ENCODE measurements at places on chromosomes 4 and X.

GRCh38 chr4:15654593-15655222, 449 bp downstream of the FBXL5 start:
- DNase-seq = peak; percentile 87

DNA sequence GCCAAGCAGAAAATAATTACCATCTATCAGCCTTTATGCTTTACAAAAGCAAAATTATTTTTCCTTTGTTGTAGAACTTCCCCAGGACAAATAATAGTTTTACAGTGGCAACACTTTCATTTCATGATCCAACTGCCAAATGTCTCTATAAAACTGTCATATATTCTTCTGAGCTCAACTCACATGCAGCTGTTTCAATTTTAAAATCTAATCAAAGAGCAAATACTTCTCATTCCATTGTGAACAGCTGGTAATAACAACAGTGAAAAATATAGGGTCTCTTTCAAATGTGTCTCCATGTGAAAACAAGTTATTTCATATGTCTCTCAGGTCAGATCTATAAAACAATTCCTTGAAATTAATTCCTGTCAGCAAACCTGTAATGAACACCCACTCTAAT, 270.6 kb upstream of the SLC7A11 start:
- no peak for DNase-seq

DNA sequence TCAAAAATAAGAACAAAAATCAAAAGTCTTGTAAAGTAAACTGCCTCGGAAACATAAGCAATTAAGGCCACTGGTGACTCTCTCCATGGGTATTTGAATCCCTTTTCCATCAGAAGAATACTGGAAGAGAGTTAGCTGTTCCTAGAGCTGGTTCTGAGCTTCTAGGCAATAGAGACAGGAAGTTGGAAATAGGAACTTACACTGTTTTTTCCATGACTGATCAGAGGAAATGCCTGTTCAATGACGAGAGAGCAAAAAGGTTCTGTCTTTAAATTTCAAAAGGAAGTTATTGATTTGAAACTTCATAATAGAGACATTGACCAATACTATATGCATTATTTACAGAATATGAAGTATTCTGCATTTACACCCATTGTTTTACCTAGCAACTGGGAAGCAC, 503.5 kb upstream of the ARX start:
- DNase-seq = no peak

DNA sequence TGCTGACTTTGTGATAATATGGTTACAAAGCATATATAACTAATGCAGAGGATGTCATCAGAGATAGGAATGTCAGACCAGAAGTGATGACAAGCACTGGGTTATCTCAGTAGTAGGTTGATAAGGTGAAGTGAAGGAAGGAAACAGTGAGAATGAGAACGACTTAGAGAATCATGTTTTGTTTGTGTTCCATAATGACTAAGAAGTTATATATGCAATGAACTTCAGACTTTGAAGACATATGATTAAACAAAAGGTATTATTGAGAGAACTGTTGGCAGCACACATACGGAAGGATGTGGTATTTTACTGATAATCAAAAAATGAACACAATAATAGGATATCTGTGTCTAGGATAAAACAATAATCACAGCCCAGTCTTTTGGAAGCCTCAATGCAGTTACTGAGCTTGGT, 18.3 kb upstream of the HHIP start:
- no peak for DNase-seq

DNA sequence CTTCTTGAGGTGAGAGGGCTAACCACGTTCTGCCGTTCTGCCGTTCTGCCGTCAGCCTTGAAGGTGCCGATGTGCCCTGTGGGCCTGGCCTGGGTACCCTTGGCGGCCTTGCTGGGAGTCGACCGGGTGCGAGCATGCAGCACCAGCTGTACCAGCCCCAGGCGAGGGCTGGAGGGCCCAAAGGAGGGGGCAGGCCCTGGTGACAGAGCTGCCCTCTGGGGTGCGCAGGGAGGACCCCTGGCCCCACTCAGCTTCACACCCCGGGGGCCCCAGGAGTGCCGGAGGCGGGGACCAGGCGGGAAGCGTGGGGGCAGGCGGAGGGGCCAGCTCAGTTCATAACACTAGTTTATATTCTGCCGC, 22.1 kb downstream of the UVSSA start:
- DNase-seq = no peak

All from bone marrow (tissue), 2 donors.